Thoracic aorta (tissue), 2 donors: ENCODE measurements at places on chromosomes 7 and 10. TPM values are rescaled to one million over a fixed set of nuclear protein-coding genes. Genes with fewer than 3 reads are reported as not detected.

DNA sequence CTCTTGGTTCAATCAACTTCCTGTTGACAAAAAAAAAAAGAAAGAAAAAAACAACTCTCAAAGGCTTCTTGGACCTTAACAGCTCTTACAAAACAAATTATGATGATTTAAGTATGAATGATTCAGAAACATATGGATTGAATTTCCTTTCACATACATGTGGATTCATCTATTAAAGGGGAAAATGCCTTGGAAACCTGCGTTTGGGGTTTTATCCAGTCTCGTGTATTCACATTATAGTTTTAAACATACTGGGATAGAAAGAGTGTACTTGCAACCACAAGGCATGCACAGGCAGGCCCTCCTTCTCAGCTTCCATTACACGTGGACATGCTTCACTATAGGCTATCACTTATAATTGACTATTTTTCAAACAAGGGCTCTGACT lies 286.7 kb downstream of the INHBA start:
- H3K27ac ChIP-seq, result no peak overlapping the region
- H3K36me3 ChIP-seq, result no peaks in the 10 kb centered on the region
- DNase-seq, result no peak
- no peak overlapping the region for H3K4me3 ChIP-seq

GNGT1 gene
- total RNA-seq, result not detected

- peak overlapping the region; percentile 65 for H3K27ac ChIP-seq
- no peak for DNase-seq
- H3K4me3 ChIP-seq, result peak overlapping the region; percentile 40
- H3K4me1 ChIP-seq, result peaks cover 45% of the 10 kb centered on the region
- H3K36me3 ChIP-seq, result no peaks in the 10 kb centered on the region
Observed at GRCh38 chr10:61752111-61753011, 89.6 kb downstream of the CABCOCO1 start.

PRSS37 gene
- not detected for total RNA-seq
